Astrocyte of the spinal cord (primary cell): ENCODE measurements at places on chromosomes 7 and 10.
A peak's percentile ranks its signal among the peaks of the same experiment; 100 is the strongest.

- no peak for DNase-seq
Observed at GRCh38 chr7:102285540-102286236, 980 bp upstream of the SH2B2 start.

GRCh38 chr7:70570029-70570428 is 561.9 kb upstream of the GALNT17 start:
- no peak for DNase-seq

DNA sequence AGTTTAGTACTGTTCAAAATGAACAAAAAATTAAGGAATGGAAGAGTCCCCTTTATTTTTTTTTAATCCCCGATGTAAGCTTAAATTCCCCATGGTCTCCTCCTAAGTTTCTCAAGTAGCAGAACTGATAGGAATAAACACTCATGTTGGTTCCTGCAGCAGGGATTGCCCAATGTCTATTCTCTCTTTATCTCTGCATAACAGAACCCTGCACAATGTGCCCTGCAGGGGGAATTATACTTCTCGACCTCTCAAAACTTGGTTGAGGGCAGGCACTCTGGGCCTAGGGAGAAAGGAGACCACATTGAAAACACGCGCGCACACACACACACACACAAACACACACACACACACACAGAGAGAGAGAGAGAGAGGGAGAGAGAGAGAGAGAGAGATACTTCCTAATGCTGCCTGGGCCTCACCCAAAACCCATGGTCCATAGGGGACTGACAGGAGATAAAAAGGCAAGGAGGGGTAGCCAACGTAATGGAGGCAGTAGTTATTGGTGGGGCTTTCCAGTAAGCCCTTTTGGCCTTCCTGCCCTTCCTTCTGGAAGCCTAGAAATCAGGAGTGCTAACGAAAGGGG is 22.7 kb downstream of the JAZF1 start:
- no peak for DNase-seq

DNA sequence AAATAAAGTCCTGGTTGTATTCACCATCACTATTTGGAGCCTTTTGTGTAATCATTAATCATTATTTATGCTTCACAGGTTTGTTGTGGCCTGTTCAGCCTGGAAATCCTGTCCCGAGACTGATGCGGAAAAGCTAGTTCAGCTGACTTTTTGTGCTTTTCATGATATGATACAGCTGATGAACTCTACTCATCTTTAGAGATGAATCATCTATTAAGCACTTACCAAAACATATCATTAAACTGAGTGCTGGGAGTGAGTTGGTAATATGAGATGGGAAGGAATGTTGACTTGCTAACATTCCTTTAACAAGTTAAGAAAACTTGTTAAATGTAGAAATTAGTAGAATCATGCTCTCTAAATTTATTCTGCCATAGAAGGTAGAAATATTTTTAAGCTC is 53.0 kb downstream of the CROT start:
- peak; percentile 44 for DNase-seq

DNA sequence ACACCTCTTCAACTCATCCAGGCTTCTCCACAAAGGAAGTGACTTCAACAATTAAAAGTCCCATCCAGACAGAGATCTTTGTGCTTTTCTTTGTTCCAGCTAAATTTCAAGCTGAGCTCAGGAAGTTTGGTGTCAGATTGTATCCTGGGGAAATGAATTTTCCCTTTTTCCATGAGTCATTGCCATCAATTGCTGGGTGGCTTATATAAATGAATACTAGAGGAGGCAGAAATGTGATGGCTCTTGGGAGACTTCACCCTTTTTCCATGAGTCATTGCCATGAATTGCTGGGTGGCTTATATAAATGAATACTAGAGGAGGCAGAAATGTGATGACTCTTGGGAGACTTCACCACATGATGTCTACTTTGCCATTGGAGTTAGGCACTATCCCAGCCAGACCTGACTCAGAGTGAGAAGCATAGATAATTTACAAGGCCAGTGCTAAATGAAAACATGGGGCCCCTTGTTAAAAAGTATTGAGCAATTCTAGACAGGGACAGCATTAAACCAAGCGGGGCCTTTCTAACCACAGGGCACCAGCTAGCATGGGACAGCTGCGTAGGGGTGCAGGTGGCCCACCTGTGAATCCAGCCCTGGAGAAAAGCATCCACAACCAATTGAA is 339.2 kb upstream of the PODXL start:
- DNase-seq, result peak; percentile 98

DNA sequence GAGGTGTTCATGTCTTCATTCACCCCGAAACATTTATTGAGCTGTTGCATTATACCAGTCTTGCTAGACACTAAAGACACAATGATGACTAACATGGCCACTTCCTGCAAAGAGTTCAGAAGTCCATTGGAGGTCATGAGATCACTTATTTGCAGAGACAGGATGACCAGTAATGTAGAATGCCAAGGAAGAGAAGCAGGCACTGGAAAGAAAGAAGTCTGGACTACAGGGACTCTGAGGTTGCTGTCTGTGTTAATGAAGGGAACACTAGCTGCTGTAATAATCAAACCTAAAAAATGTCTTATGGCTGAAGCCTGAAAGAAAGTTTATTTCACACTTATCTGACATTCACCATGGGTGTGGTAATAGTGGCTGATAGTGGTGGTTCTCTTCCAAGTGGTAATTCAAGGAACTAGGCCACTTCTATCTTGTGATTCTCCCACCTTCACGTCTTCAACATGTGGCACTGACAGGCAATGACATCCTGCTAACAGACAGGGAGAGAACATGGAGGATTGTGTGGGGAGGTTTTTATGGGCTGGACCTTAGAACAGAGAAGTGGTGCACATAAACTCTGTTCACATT is 89.2 kb upstream of the MKLN1 start:
- DNase-seq, result peak; percentile 69

- DNase-seq, result no peak
Observed at GRCh38 chr7:106938803-106939202, 73.7 kb downstream of the PIK3CG start.

- DNase-seq, result peak; percentile 66
Observed at GRCh38 chr7:28151965-28152364, 28.6 kb downstream of the JAZF1 start.

GRCh38 chr7:55794527-55794926 is 68.0 kb downstream of the SEPTIN14 start:
- no peak for DNase-seq

DNA sequence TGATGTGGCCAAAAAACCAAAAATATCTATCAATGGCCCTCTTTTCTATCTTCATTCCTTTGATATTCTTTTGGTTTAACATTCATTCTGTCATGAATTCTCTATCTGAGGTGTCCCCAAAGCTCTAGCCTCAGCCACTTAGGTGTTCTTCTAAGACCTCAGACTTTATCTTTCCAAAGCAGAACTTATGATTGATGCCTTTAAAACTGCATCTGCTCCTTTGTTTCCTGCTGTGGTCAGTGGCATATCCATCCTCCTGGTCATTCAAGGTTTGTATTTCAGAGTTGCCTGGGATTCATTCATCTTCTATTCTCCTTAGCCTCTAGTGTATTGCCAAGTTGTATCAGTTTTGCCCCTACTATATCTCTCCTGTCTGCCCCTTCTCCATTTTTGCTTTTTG is 30.6 kb downstream of the FHIP2A start:
- no peak for DNase-seq

DNA sequence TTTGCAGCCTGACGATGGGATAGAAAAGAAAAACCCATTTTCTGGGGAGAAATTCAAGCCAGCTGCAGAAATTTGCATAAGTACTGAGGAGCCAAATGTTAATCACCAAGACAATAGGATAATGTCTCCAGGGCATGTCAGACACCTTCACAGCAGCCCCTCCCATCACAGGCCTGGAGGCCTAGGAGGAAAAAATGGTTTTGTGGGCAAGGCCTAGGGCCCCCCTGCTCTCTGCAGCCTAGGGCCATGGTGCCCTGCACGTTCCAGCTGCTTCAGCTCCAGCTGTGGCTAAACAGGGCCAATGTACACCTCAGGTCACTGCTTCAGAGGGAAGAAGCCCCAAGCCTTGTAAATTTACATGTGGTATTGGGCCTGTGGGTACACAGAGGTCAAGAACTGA is 158.2 kb downstream of the VWC2 start:
- DNase-seq, result no peak

- DNase-seq, result peak; percentile 15
Observed at GRCh38 chr7:70480927-70481569, 650.9 kb upstream of the GALNT17 start.

- no peak for DNase-seq
Observed at GRCh38 chr10:88161070-88161469, 297.6 kb downstream of the PTEN start.

- DNase-seq, result no peak
Observed at GRCh38 chr10:117830787-117831212, 215.9 kb downstream of the RAB11FIP2 start.

GRCh38 chr7:98458090-98458875 is 57.4 kb upstream of the BAIAP2L1 start:
- DNase-seq, result no peak

DNA sequence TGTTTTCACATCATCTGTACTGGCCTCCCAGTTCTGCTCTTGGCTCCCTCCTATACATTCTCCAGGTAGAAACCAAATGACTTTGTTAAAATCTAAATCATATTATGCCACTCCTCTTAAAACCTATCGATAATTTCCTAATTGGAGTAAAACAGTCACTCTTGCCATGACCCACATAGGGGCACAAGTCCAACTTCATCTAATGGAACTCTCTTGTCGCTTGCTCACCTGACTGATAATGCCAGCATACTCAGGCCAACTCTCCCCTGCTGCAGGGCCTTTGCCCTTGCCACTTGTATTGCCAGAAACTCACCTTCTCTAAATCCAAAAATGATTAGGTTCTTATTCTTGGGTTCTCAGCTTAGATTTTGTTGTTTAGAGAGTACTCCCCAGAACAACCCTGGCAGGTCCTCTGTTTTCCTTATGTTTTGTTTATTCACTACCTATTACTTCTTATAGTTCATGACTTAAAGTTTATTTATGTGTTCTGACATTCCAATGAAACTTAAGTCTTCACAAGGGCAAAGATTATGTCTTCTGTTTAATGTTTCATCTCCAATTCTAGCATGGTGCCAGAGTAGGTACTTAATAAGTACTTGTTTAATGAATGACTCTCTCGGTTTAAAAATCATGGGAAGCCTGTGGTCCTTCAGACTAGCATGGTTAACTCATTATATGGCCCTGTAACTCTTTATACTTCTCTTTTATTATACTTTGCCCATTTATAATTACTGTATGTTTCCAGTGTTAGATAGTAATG is 345.9 kb upstream of the SMIM30 start:
- DNase-seq, result no peak

GRCh38 chr10:48547061-48547895 is 57.6 kb downstream of the ARHGAP22 start:
- DNase-seq, result no peak

DNA sequence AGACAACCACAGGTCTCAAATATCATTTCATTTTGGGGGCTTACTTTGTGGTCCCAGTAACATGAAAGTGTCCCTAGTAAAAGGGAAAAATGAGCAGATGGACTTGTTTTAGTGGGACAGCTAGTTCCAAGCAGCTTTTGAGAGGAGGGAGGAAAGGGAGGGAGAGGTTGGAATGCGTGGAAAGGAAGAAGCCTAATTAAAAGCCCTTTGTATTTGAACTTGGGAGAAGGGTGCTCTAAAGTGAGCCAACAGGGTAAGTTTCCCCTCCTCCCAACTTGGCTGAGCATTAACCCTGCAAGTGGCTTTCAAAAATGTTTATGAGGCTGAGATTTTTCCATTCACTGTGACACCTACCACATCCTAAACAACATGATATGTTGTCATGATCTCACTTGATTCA is 38.8 kb upstream of the LYZL1 start:
- DNase-seq, result no peak

DNA sequence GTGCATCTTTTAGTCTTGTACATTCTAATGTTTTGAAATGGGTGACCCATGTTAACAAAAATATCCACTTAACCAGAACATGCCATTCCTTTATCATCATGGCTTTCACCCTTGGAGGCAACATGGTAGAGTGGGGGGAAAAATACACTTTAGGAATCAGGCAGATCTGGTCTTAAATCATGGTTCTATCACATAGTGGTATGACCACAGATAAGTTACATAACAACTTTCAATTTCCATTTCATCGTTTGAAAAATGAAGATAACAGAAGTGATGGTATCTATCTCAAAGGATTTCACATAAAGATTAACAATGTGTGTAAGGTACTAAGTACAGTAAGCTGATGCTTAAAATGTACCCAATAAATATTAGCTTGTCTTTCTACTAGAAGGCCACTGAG is 19.0 kb downstream of the TMEM168 start:
- no peak for DNase-seq

GRCh38 chr7:158648787-158649186 is 55.8 kb downstream of the NCAPG2 start:
- DNase-seq, result no peak

- DNase-seq, result peak; percentile 36
Observed at GRCh38 chr10:119919271-119919670, 26.7 kb downstream of the SEC23IP start.

- DNase-seq, result no peak
Observed at GRCh38 chr10:115844591-115844990, 428.4 kb downstream of the GFRA1 start.

- no peak for DNase-seq
Observed at GRCh38 chr7:134394056-134394455, 64.8 kb downstream of the AKR1B1 start.

GRCh38 chr7:36279200-36279925 is 110.3 kb upstream of the ANLN start:
- peak; percentile 26 for DNase-seq

- peak; percentile 69 for DNase-seq
Observed at GRCh38 chr10:126458466-126458865, 70.2 kb upstream of the ADAM12 start.

DNA sequence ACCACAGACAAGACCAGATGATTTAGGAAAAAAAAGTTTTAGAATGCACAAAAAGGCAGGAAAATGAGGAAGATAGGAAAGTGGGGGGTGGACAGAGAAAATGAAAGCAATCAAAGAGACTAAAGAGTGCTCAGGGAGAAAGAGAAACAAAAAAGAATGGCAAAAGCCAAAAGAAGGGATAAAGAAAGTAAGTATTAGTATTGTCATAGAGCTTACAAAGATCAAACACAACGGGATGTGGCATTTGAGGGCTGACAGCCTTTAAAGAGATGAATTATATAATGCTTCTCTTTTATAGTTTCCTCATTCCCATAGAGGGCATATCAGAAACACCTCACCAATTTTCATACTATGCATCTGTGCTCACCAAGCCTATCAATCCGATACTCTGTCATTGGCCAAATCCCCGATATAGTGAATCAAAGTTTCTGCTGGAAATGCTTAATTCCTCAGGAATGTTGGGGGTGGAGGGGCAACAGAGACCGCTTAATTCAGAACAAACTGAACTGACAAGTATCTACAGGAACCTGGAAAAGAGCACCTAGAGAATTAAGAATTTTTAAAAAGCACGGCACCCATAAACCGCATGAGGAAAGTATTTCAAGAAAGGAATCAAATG is 2.7 kb downstream of the COG5 start:
- DNase-seq, result no peak

- no peak for DNase-seq
Observed at GRCh38 chr7:70014472-70015177, 416.4 kb downstream of the AUTS2 start.
